ENCODE measurements at places on chromosomes 2 and 18.

- no peak for DNase-seq
Measured at GRCh38 chr2:240956935-240957655, 41.3 kb upstream of the SNED1 start.

- DNase-seq = no peak
Measured at GRCh38 chr18:64650068-64650467, 501.2 kb upstream of the LINC00305 start.

GRCh38 chr2:70958759-70959158 lies 19.7 kb upstream of the ANKRD53 start:
- no peak for DNase-seq

DNA sequence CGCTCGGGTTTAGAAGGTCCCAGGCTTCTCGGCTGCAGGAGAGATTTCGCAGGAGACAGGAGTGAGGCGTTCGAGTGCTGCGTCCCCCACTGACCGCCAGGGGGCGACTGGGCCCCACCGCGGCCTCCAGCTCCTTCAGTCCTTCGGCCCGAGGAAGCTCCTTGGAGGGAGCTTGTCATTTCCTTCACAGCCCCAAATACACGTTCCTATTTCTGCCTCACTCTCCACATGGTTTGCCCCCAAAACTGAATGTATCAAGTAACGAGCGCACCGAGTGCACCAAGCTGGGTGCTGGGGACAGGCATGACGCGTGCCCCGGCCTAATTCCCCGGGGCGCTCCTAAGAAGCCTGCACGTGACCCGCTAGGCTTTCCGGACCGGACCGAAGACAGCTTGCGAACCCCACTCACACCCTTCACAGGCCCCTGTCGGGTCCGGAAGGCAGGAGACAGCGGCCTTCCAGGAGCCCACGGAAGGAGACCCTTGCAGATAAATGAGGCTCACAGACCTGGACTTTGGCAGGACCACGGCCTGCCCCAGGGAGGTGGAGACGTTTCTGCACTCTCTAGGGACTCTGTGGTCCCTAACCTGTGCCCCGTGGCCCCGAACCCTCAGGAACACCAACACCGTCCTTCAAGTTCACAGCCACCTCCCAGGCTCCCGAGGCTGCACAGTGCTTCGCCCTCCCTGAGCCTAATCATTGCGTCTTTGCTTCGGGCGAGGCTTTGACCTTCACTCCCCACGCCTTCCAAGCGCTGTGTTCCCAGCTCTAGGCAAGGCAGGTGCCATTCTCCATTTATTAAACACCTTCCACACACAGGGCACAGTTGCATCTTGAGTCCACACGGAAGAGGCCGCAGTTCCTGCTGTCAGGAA lies 13.0 kb upstream of the FAHD2A start:
- no peak for DNase-seq

DNA sequence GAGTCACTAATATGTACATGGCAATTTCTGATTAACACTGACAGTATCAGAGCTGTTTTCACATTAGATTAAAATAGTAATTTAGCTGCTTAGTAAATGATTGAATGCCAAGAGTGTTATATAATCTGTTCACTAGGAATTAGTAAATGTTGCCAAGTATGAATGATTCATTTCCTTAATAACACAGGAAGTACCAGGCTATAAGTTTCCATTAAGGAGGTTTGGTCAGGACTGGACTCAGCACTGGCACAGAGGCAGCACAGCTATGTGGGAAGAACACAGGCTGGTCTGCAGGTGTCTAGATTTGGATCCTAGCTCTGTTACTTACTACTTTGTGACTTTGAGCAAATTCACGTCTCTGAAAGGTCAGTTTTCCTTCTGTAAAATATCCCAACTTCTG lies 97.2 kb downstream of the TDRD15 start:
- no peak for DNase-seq

- no peak for DNase-seq
Measured at GRCh38 chr2:101793277-101793969, 95.9 kb downstream of the MAP4K4 start.

DNA sequence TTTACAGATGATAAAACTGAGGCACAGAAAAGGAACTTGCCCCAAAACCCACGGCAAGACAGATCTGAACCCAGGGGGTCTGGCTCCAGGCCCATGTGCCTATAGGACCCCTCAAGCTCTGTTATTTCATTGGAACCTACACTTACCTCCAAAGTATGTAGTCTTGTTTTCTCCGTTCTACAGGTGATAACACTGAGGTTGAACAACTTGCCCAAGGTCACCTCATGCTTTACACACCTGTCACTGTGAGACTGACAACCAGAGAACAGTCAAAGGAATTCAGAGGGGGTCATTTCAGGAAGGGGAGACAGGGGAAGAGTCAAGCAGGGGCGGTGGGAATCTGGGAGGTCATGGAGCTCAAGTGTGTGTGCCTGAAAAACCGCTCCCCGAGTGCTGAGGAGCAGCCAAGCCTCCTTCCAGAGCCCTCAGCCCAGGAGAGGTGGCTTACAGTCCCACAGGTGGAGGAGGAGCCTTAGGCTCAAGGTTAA lies 47.7 kb downstream of the SERTAD2 start:
- no peak for DNase-seq

GRCh38 chr2:240561325-240561971 lies 1.3 kb downstream of the DUSP28 start:
- DNase-seq = no peak

DNA sequence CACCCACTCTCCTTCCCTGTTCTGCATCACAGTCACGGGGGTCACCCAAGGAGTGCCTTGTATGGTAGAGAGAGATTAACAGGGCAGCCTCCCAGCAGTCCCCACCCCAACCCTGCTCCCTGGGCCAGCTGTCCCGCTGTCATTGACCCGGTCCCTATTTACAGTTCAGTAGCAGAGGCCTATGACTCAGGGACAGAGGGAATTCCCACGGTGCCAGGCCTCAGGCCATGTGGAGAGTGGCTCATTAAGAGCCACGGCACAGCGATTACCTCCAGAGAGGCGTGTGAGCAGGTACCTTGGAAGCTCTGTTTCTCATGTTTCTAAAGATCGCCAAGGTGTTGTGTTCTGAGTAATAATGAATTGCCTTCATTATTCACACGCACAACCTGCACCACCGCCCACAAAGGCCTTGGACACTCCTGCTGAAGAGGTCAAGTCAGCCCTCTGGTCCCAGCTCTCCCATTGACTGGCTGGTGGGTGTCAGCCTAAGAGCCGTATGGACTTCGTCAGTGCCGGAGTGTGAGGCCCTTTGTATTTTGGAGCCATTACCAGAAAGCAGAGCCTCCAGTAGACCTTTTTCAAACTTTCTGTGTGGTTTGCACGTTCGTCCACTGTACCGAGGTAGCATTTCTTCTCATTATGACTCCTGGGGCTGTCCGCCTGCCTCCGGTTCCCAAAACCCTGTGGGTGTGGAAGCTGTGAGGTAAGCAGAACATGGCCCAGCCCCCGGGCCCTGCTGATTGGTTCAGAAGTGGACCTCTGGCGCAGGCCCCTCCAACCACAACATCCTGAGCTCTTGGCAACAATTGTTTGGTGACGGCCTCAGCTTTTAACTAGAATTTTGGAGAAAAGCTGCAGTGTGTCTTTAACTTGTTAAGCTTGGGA lies 47.0 kb downstream of the SERTAD2 start:
- peak; percentile 81 for DNase-seq

DNA sequence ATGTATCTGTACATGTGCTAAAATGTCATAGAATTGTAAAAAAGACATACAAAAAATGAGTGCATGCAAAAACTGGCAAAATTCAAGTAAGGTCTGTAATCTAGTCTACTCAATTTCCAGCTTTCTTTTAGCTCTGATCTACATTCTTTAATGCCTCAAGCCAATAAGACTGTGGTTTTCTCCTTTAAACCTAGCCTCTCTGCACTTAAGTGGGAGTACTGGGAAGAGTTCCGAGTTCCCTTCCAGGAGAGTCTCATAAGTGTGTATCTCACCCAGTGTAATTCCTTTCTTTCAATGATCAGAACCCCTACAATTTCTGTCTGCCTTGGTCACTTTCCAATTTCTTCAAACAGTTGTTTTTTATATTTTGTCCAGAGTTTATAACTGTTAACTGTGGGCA lies 150.1 kb downstream of the PTRHD1 start:
- DNase-seq = no peak

- no peak for DNase-seq
Measured at GRCh38 chr2:217166241-217166850, 306.5 kb upstream of the TNP1 start.

All from activated CD4-positive, alpha-beta T cell treated with anti-CD3 and anti-CD28 coated beads, Interleukin-2, amount 50 U/mL, for 4 hours (primary cell).